Right ventricle myocardium inferior (tissue), 1 donor: ENCODE measurements at places on chromosomes 6 and 20.

DNA sequence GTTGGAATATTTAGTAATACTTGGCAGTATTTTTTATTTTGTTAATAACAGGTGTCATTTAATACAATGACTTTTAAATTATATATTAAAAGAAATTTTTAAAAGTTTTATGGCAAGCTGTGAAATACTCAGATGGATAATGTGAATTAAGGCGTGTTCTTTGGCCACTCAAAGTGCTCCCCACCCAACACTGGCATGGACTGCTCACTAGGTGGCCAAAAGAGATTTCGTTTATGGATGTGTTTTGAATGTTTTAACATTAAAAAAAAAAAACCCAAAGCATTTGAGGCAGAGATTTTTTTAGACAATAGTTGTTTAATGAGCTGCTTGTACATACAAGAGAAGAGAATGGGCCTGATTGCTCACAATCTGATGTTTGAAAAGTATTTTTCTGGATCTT lies 86.5 kb downstream of the QKI start:
- no peak for DNase-seq

DNA sequence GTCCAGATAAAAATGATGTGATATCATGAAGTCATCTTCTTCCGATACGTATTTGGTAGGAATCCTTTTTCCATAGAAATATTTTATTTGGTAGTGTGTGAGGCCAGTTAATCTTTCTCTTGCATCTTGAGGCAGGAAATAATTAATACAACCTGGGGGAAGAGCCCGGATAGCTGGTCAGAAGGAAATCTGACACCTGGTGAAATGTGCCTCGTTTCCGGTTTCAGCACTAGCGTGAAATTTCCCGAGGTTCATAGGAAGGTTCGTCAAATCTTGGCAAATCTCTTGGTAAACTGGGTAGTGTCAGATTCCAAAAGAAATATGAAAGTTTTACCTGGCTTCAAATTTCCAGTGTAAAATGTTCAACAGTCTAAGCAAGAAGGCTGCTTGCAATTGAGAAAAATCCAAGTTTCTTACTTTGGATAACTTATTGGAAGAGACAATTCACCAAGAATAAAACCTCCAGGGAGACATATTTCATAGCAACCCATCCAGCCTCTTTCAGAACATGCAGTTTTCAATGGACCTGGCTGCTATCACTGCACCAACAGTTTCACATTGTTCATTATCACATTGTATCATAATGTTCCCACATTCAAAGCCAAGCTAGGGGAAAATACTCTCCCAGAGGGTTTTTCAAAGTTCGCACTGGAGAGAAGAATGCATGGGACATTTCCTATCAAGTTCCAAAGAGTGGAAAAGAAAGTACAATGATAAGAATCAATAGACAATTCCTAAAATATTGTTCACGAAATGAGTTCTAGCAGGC lies 454.5 kb upstream of the CITED2 start:
- DNase-seq, result no peak

DNA sequence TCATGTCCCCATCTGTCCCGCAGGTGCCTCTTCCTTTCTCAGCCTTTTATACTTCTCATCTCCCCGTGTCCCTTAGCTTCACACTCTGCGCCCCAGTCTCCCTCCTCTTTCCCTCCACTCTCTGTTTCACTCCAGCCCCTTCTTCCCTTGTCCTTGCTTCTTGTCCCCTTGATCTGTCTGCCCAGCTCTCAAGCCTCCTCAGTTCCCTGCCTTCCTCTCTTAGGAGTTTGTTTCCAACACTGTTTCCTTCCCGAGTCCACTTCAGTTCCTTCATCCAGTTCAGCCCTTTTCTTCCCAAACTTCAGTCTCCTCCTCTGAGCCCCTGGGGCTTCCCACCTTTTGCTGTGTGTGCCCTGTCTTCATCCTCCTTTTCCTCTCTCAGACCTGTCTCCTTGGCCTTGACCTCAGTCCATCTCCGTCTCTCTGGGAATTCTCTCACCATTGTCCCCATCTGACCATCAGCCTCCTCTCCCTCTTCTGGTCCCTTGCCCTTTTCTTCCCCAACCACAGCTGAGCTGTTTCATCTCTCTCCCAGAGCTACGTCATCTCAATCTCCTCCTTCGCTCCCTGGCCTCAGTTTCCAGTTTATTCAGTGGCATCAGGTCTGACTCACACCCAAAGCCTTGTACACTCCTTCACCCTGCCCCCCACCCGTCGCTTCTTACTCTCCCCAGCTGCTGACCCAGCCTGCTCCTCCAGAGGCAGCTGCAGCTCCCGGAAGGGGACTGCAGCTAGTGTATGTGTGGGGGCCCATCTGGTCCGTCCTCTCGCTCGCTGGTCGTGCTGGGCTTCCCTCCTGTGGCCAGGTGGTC lies 2.7 kb upstream of the DDR1 start:
- no peak for DNase-seq

DNA sequence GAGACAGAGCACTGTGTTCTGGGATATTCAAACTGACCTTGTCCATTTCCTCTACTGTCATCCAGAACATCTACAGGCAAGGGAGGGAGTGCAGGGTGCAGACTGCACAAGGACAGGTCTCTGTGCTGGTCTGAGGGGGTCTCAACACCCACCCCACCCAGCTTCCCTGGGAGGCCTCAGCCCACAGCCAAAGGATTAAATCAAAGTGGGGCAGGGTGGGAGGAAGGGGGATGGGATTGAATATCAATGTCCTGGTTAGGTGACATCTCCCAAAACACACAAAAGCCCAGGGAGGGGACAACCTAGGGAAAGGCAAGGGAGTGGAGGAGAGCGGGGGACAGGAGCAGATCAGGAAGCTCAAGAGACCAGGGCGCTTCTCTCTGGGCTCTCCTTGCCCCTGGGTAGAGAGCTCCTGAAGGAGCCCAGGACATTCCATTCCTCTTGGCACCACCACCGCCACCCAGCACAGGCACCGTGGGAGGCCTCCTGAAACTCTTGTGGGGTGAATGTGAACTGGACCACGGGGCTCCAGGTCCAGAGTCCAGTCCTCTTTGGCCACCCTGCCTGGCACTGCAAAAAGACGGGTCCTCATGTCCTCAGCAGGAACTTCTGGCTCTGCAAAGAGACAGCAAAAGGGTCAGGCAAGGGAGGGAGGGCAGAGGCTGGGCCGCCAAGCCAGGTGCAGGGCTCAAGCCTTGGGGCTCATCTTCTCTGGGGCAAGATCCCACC lies 73.9 kb downstream of the JPH2 start:
- no peak for DNase-seq

DNA sequence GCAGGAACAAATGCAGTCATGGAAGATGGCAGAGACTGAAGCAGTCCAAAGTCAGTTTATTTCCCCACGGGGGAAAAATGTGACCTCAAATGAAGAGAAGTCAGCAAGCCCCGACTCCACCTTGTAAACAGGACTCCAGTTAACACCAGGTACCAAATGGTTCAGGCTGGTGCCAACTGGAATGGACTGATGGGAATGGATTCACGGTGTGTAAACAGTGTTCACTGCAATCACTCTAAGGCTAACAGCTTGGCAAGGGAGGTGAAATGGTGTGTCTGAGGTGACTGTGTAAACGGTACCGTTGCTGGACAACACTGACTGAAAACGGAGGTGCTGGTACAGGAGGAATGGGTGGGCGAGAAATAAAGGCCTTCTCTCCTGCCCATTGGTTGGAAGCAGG lies 12.0 kb downstream of the PLAGL2 start:
- no peak for DNase-seq
